ENCODE measurements at places on chromosomes 13 and 19.

DNA sequence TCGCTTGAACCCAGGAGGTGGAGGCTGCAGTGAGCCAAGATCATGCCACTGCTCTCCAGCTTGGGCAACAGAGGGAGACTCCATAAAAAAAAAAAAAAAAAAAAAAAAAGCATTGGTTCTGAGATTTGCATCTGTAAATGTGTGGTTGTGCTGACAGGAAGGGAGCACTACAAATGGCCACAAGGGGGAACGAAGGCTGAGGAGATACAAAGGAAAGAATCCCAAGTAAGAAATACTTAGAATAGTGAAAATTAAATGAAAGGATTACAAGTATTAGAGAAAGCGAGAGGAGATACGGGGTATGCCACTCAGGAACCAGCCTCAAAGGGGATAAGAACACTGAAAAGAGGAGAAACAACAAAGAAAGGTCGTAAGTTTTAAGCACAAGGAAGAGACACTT is 284.9 kb downstream of the KLF12 start:
- DNase-seq, result no peak

- DNase-seq, result no peak
These were observed 66.2 kb upstream of the XPO4 start for GRCh38 chr13:20968745-20969144.

DNA sequence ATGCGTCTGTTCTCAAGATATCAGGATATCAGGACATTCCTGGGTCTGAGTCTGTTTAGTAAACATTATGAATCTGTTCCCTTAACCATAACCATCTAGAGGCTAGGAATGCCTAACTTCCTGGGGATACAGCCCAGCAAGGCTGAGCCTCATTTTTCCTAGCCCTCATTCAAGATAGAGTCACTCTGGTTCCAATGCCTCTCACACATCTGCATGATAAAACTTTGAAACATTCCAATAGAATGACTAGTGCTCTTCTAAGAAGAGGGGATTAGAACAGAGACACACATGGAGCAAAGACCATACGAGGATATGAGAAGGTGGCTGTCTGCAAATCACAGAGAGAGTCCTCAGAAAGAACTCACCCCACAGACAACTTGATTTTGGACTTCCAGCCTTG is 20.6 kb upstream of the CABP5 start:
- DNase-seq, result no peak

DNA sequence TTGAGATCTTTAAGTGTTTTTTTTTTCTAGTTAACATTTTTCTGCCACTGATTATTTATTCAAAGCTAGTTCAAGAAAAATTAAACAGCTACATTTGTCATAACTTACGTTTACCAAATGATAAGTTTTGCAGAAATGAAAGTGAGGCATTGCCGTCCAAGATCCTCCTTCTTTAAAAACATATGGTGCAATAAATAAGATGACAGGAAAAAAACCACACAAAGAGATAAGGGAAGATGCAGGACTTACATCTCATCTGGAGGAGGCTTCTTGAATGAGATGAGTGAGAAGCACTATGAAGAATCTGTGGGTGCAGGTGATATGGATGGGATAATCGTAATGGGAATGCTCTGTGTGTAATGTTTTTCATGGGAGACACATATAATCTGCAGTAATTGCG is 12.4 kb downstream of the TNFSF13B start:
- DNase-seq, result no peak

DNA sequence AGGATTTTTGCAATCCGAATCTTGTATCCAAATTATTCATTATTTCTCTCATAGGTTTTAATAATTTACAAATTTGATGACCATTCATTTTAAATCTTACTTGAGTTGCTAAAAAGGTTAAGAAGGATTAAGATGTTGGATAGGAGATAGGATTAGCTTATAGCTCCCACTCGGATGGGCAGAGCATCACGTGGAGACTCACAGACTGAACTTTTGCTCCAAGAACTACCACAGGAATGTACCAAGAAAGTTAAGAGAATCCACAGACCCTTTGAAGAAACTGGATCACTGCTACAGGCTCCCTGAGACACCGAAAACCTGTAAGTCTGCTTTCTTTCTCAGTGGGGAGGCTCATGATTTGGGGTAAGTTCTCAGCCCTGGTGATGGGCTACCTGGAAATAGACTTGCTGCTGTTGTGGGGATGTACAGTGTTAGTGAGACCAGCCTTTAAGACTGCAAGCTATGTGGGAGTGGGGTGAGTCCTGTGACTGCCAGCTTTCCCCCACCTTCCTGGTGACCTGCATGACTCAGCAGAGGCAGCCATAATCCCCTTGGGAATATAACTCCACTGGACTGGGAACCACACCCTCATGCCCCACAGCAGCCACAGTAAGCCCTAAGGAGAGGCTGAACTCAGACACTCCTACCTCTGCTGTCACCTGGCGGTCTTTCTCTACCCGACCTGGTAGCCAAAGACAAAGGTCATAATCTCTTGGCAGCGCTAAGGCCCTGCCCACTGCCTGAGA is 1458.0 kb downstream of the OLFM4 start:
- no peak for DNase-seq

GRCh38 chr13:28426381-28426780 is 68.5 kb downstream of the FLT1 start:
- DNase-seq, result no peak

- DNase-seq, result no peak
These were observed 123.8 kb downstream of the TM9SF2 start for GRCh38 chr13:99624936-99625540.

- no peak for DNase-seq
These were observed 41.7 kb upstream of the EEF1AKMT1 start for GRCh38 chr13:20815464-20815863.

DNA sequence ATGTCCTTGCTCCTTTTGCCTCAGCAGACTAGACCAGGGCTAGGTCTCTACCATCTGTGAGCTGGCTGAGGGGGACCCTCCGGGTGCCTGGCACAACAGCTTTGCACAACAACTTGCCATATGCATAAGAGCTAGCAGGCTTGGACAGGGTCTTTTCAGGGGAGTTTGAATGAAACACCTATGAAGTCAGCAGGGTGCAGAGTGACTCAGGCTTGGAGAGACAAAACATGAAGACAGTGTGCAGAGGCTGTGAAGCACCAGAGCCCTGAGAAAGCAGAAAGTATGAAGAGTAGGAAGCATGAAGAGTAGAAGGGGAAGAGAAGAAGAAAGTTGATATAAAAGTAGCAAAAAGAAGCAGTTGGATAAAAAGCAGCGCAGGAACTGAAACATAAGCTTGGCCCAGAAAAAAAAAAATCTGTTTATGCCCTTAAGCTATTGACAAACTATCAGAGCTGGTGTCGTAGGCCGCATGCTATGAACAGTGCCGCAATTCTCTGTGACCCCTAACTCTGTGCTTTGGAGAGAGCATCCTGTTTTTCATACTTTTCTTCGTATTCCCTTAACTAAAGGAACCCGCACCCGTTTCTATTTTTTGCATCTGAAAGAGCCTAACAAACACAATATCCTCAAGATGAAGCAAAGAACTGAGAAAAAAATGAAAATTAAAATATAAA is 52.7 kb upstream of the FAM216B start:
- DNase-seq, result no peak

- no peak for DNase-seq
These were observed 4.9 kb upstream of the SGCG start for GRCh38 chr13:23175920-23176319.

GRCh38 chr13:21753117-21753729 is 82.3 kb downstream of the FGF9 start:
- DNase-seq, result no peak

- DNase-seq, result no peak
These were observed 15.4 kb downstream of the ANKRD24 start for GRCh38 chr19:4197625-4198466.

GRCh38 chr13:37534676-37535075 is 63.9 kb downstream of the POSTN start:
- DNase-seq, result no peak

GRCh38 chr19:409516-410242 is 732 bp upstream of the C2CD4C start:
- no peak for DNase-seq

DNA sequence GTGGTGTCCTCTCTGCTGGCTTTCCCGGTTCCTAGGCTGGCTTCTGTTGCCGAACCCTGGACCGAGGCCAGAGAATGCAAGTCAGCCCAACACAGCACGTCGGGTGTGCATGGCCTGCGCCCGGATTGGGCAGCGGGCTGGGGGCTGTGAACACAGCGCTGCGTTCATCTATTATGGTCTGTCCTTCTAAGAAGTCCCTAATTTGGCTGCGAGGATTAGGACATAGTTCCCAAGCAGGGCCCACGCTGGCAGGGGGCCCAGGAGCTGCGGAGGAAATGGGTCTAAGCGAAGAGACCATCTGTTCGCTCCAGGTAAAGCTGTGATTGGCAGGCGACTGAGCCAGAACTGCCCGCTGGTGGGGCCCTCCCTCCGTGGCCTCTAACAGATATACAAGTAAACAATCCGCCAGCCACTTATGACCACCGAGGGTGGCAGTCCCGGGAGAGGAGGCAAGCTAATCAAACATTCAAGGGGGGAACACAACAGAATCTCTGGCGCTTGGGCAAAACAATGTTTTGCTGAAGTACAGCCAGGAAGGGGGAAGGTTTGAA is 6.0 kb downstream of the SYCE2 start:
- peak; percentile 68 for DNase-seq

- no peak for DNase-seq
These were observed 8.8 kb downstream of the DAZAP1 start for GRCh38 chr19:1416014-1416841.

DNA sequence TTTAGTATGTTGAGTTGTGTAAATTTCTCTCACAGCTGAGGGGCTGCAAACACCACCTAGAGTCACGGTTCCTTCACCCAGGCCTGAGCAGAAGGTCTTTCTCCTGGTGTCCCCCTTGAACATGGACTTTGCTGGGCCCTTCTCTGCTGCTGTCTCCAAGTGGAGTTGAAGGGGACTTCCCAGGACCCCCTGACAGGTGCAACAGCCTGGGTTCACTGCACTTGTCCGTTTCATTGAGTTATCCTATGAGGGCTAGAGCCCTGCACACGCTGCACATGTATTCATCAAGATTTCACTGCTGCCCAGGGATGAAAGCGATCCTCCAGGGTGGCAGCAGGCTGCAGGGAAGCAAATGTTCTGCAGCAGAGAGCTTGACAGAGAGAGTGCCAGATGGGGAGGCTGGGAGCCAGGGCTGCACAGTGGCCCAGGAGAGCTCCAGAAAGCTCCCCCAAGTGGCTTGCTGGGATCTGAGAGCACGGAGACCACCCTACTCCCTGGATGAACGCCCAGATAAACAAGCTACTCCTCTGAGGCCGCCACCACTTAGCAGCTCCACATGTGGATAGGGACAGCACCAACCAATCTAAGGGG is 10.3 kb downstream of the TMEM272 start:
- DNase-seq, result peak; percentile 45

- DNase-seq, result no peak
These were observed 9.6 kb upstream of the ZNRF4 start for GRCh38 chr19:5445561-5446055.

- DNase-seq, result no peak
These were observed 18.0 kb downstream of the TCF3 start for GRCh38 chr19:1634242-1634937.

DNA sequence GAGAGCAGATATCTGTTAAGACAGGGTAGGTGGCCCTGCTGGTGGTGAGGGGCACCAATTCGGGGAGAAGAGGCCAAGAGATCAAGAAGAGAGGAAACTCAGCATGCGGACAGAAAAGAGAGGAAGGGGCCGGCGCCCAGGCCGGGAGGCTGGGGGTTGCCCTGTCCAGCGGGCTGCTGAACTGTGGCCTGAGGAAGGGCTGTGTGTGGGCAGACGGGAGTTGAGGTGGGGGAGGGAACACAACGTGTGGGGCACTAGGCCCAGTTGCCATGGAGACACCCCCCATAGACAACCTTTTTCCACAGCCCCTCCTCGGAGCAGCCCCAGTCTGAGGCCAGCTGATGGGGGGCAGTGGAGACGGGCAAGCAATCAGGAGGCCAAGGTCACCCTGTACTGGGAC is 2.5 kb upstream of the CACNG8 start:
- no peak for DNase-seq

DNA sequence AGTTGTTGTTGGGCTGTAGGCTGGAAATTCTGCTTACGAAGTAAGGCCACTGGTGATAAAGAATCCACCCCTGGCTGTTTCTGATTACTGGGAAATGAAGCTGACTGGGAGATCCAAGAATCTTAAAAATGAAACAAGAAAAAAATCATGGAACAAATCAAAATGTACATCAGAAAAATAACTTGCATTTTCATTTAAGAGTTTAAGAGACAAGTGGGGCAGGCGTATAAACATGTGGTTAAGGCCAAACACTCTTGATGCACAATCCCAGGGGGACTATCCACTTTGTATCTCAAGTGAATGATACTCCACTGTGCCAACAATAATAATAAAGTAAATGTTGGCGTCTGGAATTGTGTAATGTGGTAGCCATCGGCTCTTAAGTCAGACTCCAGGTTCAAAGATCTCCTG is 24.6 kb downstream of the ZMYM5 start:
- no peak for DNase-seq

DNA sequence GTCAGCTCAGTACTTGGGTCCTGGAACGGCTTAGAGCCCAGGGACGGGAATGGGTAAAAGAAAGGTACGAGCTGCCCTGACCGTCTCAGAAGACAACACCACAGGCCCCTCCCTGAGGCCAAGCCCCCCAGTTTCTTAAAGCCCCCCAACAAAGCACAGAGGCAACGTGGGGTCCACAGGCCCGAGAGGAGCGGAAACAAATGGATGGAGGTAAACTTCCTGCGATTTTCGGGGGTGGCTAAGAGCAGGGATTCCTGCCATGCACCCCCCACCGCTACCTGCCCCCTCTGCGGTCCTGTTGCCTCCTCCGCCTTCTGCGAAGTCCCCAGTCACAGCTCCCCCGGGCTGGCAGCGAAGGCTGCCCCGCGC is 48.2 kb downstream of the PTPRS start:
- DNase-seq, result no peak

DNA sequence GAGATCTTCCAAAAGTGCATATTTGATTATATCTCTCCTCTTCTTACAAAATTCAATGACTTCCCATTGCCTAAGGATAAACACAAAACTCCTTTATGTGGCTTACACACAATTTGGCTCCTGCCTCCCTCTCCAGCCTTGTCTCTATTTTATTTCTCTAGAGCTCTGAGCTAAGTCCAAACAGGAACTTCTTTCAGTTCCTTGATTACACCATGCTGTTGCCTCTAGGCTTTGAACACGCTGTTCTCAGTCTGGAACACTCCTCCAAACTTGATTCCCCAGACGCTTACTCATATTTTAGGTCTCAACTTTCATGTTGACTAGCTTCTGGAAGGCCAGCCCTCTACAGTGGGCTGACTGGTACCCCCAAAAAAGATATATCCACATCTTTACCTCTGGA is 258.5 kb downstream of the COG6 start:
- DNase-seq, result no peak

DNA sequence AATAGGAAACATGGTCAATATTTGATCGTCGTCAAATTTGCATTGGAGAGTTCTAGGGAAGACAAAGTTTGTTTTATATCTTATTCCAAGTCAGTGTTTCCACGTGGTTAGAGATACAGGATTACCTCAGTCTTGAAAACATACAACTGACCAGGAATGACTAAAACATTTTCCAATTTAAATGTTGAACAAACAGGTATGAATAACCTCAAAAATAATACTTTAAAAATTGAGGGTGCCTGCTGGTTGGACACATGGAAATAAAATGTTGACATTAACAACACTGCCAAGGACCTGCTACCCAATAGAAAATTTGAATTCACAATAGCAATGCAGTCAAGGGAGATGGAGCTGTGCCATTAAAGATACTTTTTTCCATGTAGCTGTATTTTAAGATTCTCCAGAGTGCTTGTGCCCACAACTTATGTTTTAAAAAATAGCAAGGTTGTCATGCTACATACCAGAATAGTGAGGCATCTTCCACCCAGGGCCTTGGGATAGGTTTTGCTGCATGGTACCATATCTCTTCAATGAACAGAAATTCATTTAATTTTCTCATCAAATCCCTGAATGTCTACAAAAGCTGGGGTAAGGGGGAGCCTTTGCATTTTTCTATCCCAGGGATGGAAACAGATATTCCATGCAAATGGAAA is 260.8 kb downstream of the EFNB2 start:
- DNase-seq, result no peak
